ENCODE measurements at places on chromosomes 5 and 9.

DNA sequence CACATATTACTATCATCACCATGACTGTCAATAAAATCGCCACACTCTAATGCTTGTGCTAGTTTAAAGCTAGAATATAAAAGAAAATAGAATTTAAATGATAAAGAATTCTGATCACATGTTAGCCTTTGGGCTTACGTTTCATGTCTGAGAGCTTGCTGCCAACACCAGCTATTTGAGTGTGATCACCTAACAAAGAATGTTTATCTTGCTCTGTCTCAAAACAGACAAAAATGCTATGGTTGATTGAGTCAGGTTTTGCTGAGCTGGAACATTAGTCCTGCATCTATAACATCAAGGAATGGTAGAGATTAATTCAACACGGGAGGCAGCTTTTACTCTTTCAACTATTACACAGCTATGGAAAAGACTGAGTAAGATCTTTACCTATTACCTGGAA is 50.7 kb downstream of the MSX2 start:
- no peak for DNase-seq

DNA sequence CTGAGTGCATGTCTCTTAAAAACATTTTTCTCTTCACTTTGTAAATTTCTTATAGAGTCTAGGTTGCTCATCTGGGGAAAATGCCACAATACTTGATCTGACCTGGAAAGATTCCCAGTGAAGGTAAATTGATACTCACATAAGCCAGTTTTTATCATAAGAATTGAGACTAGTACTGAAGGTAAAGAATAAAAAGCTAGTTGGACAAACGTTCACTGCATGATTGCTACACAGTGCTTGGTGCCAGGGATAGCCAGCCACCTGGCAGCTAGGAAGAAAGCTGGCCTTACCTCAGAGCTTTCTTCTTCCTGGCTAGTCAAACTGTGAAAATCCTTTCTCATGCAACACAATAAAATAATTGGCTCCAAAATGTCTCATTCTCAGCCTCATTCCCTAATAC is 77.1 kb downstream of the MUSK start:
- no peak for DNase-seq

GRCh38 chr9:5500441-5501235 is 9.7 kb upstream of the PDCD1LG2 start:
- DNase-seq = no peak

GRCh38 chr5:16742938-16743337 is 126.1 kb upstream of the RETREG1 start:
- no peak for DNase-seq

DNA sequence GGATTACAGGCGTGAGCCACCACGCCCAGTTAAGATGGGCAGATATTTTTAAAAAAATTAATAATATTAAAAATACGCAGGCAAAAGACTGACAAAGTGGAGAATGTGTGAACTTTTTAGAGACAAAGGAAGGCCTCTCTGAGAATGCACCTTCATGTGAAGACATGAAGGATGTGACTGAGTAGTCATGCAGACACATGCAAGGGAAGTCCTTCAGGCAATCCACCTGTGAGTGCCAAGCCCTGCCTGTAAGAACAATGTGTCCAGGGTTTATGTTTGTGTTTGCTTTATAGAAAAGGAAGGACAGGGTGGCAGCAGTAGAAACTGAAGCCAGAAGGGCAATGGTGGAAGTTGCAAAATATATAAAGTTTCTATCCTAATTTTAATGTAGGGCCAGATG is 169.2 kb downstream of the EDIL3 start:
- DNase-seq = no peak

All from activated T-cell treated with anti-CD3 and anti-CD28 coated beads for 48 hours (primary cell).